ENCODE measurements at places on chromosomes 4 and X.

DNA sequence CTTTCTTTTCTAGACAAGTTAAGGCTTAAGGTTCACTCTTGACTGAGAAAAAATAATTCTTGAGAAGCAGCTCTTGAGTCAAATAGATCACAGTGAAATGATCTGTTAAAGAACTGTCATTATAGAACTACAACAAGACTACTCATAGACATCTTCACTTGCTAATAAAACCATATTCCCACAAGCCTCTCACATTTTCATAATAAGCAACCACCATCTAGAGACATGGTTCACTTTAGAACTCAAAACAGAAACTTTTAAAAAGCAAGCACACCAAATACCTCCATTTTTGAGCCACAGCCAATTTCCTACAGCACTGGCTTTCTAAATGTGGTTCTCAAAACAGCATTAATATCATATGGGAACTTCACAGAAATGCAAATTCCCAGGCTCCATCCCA lies 309.5 kb downstream of the TMA16 start:
- DNase-seq: no peak

- no peak for DNase-seq
These were observed 19.7 kb upstream of the ACSL1 start for GRCh38 chr4:184845367-184846021.

DNA sequence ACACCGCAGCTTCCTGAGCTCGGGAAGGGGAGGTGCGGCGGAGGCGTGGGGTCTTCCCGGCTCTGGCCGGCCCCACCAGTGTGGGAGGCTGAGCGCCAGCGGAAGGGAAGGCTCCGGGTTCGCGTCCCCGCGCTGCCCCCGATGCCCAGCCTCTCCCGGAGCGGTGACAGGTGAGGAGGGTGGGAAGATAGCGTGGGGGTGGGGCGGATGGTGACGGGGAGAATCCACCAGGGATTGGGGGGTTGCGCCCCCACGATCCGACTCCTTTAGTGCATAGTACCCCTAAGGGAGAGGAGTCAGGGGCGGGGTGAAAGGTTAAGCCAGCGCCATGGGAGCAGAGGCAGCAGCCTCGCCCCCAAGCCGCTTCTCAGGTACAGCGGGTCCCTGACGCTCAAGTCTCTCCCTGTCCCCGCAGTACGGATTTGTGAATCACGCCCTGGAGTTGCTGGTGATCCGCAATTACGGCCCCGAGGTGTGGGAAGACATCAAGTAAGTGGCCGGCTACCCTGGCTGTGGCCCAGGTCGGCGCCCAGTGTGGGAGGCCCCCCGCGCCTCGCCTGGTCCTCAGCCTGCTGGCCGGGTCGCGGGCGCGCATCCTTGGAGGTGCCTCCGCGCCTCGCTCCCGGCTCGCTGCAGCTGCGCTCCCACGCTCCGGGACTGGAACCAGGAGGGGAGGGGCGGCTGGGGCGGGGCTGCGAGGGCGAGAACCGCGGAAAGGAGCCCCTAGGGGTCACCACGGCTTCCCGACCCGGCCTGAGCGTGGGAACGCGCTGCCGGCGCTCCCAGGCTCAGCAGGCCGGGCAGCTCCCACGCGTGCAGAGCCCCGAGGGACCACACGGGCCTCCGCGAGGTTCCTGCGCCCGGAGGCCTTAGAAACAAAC lies 791 bp downstream of the GUCY1B1 start:
- no peak for DNase-seq

DNA sequence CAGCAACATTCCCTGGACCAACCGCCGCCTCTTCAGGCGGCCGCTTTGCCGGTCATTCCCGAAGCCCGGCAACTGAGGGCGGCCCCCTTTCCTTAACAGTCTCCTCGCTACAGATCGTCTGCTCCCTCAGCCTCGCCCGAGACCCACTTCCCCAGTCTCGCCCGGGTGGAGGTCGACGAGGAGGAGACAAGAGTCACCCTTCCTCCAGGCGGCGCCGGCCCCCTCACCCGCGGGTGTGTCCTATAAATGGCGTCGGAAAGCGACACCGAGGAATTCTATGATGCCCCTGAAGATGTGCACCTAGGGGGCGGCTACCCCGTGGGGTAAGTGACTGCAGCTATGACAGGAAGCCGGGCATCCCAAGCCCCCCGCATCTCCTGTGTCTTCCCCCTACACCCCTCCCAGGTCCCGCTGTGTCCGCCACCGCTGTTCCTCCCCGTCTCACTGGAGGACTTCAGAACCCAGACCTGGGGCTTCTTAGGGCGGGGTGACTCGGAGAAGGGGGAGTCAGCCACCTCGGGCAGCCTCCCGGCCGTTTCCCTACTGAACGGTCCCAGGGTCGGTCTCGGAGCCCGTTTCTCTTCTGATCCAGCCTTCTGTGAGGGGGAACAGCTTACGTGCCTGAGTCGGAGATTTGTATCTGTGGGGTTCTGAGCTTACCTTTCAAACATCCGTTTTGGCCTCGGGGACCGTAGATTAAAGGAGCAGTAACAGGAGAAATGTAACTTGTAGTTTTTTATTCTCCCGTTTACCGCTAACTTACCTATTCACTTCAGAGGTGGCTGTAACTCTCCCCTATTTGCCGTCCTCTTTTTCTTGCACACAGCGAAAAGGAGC lies 570 bp downstream of the WDR44 start:
- peak; percentile 9 for DNase-seq

- DNase-seq: no peak
These were observed 9.5 kb downstream of the ETFDH start for GRCh38 chr4:158681629-158682028.

DNA sequence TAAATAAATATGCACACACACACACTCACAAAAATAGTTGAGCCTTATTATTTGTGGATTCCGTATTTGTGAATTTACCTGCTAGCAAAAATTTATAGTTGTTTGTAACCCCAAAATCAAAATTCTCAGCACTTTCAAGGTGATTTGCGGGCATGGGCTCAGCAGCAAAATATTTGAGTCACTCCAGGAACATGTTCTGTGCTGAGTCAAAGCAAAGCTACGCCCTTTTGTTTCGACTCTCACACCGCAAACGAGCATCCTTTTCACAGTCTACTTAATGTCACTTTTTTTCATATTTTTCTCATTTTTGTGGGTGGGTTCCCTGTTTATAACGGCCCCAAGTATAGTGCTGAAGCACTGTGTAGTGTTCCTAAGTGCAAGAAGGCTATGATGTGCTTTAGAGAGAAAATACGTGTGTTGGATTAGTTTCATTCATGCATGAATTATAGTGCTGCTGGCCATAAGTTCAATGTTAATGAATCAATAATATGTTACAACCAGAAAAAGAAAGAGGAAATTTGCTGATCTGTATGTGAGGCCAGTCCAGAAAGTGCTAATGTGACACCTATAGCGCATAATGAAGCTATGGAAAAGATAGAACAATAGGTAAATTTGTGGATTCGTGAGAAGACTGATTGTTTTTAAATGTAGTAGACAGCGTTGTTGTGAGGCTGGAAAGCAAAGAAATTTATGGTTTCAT lies 723.2 kb upstream of the AGA start:
- no peak for DNase-seq

DNA sequence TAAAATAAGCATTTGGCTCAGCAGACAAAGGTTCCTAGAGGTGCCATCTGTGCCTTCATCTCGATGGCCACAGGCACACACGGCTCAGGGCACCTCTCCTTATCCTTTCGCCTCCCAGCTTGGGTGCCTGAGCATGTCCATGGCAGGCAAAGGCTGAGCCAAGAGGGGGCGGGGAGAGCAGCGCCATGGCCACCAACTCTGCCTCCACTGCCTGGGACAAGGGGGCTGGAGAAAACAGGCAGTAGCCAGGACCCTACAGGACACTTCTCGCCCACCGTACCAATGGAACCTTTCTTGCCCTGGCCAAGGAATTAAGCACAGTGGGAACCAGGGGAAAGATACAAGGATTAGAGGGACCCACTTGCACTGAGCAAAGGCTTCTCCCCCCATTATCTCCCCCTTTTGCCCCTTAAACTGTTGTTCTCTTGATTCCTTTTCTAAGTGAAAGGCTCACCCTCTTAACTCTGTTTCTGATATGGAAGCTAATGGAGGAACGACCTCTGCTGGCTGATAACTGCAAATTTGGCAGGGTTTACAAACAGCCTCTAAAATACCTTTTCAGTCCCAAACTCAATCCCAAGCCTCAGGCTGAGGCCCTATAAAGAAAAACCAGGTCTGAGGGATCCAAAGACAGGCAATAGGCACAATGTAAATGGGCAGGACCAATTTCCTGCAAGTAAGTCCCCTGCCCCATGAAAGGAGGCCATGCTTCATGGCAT lies 335.2 kb downstream of the ADAM29 start:
- no peak for DNase-seq

DNA sequence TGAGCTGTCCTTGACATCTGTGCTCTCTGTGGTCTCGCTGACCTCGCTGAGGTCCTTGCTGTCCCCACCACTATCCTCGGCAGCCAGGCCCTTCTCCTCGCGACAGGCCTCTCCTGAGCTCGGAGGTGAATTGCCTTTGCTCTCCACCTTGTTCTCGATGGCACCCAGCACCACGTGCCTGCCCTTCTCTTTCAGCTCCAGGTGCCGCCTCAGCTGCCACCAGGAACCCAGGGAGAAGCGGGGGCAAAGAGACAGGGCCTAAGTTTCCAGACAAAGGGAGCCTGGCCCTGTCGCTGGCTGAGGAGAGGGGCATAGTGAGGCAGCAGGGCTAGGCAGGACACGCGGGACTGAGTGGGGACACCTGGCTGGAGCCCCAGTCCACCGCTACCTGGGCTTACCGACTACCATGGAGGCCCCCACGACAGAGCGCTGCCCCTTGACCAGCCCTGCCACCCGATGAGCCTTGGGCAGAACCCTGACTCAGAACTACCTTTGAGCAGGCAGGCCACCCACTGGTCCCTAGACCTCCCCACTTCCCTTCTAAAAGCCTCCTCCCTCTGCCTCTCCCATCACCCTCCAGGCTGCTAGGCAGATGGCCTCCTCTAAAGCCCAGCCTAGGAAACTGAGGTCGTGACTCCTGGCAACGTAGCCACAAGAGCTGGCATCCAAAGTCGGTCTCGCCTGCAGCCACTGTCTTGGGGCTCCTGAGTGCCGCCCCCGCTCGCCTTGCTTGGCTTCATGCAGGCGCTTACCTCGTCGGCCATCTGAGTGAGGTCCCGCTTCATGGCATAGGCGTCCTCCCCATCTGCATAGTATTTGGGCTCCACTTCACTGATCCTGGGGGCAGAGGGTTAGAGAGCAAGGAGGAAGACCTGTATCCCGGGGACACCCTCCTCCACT lies 4.2 kb upstream of the ARHGAP4 start:
- no peak for DNase-seq

GRCh38 chr4:78527555-78527954 lies 24.0 kb upstream of the ANXA3 start:
- DNase-seq: no peak

GRCh38 chr4:152661649-152662048 lies 18.1 kb downstream of the TMEM154 start:
- DNase-seq: no peak

- no peak for DNase-seq
These were observed 83.3 kb downstream of the AKAP4 start for GRCh38 chrX:50117476-50117875.

DNA sequence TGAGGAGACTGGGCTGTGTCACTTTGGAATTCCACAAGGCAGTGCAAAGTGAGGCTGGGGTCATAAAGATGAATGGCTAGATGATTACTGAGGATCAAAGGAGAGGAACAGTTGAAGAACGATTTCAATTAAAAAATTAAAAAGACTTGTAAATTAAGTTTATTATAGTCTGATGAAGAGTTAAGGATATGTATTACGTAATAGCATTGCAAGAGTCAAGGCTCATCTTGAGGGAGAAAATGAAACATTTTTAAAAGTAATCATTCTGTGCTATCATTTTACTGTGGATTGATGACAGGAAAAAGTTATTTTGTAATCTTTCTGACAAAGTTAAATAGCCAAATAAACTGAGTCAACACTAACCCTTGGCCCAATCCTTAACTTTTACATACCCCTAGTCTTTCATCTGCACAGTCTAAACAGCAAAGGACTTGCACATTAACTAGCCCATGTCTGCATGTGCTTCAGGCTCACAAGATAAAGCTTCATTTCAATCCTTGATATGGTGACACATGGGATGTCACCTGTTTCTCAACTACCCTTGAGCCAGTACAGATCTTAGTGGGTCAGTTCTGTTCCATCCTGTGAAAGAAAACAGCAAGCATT lies 465.5 kb upstream of the CTSO start:
- DNase-seq: no peak

DNA sequence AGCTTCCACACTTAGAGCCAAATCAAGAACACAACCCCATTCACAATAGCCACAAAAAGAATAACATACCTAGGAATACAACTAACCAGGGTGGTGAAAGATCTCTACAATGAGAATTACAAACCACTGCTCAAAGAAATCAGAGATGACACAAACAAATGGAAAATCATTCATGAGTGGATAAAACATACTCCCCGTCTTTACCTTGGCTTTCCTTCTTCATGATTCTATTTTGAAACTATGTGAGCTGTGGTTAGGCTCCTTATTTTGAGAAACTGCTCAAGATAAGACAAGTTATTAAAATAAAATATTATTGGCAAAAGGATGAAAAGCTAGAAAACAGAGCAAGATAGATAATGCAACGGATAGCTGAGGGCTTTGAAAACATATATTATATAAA lies 598.1 kb upstream of the FAT1 start:
- DNase-seq: no peak
